T-helper 22 cell (primary cell): ENCODE measurements at places on chromosomes 13 and 19.
A peak's percentile ranks its signal among the peaks of the same experiment; 100 is the strongest.

GRCh38 chr13:37127691-37128241, 22.3 kb upstream of the CSNK1A1L start:
- no peak for DNase-seq

DNA sequence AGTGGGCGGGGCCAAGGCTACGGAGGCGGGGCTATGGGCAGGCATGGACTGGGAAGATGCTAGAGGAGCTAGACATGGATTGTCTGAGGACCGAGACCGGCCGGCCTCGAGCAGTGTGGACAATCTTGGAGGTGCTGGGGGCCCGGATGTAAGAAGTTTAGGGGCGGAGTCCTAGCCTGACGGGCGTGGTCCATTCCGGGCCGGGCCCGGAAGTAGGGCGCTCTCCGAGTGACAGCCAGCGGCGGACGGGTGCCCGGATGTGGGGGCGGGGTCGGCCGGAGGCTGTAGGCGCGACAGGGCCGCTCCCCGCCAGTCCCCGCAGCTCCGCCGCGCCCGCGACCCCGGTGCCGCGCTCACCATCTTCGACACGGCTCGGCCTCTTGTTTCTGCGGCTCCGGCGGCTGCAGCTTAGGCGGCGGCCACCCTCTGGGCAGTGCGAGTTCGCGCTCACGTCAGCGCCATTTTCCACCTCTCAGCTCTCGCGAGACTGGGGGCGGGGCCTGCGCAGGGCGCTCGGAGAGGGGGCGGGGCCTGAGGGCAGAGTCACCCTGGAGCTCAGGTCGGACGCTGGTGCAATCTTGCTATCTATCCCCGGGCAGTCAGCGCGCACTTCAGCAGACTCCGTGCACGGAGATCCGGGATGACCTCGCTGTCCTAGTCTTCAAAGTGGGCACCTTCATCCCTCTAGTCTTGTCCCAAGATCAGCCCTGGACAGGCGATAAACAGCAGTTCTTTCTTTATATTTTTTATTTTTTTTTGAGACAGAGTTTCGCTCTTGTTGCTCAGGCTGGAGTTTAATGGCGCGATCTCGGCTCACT, at the start of gene ZNF414:
Gene ZNF414 (minus strand): TSS at position 481 of the 818 bp plus-strand sequence. CDS start 121 bp downstream, at position 360.
- DNase-seq, result peak; percentile 90

GRCh38 chr19:53388904-53389303, 6.0 kb upstream of the ZNF765 start:
- DNase-seq, result no peak

GRCh38 chr19:58054901-58055874, 3.9 kb upstream of the ZNF135 start:
- no peak for DNase-seq

DNA sequence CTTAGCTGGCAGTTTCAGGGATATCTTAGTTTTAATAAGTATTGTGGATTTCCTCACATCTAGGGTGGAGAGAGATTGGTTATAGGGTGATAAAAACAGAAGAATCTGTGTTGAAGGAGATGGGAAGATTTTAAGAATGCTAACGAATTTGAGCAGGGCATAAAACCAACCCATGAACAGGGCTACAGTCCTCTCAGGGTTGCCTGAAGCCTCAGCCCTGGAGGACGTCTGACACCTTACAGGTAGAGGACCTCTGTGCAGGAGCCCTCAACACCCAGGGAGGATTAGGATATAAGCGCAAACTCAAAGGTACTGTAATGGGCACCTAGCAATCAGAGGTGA, 461 bp upstream of the WASF3 start:
- no peak for DNase-seq
